Activated CD4-positive, alpha-beta T cell treated with anti-CD3 and anti-CD28 coated beads, Interleukin-2, amount 50 U/mL, for 4 hours (primary cell): ENCODE measurements at places on chromosomes 3 and 15.

- DNase-seq = no peak
Observed at GRCh38 chr3:108234387-108234957, 12.2 kb upstream of the IFT57 start.

- DNase-seq = no peak
Observed at GRCh38 chr15:98653686-98654085, 5.3 kb downstream of the IGF1R start.

- DNase-seq = no peak
Observed at GRCh38 chr3:109353057-109353456, 15.7 kb upstream of the DPPA4 start.

- DNase-seq = peak; percentile 59
Observed at GRCh38 chr3:98556164-98557130, 24.7 kb downstream of the GPR15 start.

DNA sequence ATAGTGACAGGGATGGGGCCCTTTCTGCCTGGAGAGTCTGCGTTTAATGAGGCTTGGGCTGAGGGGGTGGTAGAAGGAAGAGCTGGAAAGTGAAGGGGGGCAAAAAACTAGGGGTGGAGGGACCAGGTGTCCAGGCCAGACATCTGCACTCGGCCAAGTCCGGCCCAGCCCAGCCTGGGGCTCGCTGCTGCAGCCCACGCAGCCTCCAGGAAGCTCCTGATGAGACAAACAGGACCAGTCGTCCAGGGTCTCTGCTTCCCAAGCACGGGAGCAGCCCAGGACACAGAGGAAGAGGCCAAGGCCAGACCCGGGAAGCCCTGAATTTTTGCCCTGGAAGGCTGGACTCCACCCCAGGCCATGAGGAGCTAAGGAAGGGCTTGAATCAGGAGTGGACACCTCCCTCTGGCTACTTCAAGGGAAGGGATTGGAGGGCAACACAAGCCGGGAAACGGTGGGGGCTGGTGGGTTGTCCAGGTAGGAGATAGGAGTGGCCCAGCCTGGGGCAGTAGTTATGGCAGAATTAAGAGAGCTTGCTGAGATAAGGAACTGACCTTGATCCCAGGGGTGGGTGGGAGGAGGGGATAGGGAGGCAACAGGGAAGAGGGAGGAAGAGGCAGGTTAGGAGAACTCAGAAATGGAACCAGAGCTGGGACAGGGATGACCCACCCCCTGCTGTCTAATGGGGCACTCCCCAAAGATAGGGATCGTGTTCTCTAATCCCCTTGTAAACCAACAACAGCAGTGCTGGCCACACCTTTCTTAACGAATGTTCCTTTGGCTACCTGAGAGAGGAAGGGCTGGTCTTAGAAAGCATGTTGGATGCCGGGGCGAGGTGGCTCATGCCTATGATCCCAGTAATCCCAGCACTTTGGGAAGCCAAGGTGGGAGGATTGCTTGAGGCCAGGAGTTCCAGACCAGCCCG lies 89.5 kb downstream of the ANP32A start:
- DNase-seq = no peak

- no peak for DNase-seq
Observed at GRCh38 chr3:49641292-49641691, 32.9 kb upstream of the APEH start.

DNA sequence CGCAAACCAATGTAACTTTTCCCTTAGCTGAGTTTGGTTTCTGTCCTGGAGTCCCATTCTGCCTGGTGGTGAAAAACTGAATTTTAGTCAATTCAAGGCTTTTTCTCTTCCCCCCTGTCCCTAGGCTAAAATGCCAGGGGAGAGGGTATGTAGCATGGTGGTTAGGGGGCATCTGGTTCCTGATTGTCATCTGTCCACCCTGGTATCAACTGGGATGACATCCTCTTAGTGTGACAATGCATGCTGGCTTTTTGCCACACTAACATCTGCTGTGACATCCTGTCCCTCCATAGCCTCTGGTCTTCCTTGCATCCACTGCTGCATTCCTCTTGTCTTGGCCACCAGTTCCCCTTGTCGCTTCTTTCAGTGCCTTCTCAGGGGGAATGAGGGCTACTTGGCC lies 73.7 kb downstream of the ABHD5 start:
- no peak for DNase-seq

DNA sequence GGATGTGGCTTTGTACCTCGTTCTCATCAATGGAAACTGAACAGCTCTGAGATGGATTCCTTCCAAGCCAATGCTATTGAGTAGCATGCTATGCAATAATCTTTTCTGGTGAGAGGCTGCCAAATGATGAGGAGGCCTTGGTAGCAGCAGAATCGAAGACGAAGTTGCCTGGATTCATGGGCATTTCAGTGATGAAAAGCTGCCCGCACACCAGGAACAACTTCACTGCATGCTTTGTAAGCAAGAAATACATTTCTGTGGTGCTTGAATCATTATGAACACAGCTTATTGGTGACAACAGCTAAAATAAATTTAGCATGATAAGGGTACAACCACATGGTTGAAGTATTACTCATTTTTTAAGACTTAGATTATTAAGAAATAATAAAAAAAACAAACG lies 246.8 kb upstream of the ROBO1 start:
- no peak for DNase-seq

- DNase-seq = no peak
Observed at GRCh38 chr3:143581972-143582722, 266.1 kb downstream of the SLC9A9 start.

- DNase-seq = no peak
Observed at GRCh38 chr15:43941555-43941954, 114.8 kb downstream of the WDR76 start.
